Psoas muscle (tissue), 8 donors: ENCODE measurements at places on chromosomes 2 and 18. TPM values are rescaled to one million over a fixed set of nuclear protein-coding genes. Genes with fewer than 3 reads are reported as not detected.

DNA sequence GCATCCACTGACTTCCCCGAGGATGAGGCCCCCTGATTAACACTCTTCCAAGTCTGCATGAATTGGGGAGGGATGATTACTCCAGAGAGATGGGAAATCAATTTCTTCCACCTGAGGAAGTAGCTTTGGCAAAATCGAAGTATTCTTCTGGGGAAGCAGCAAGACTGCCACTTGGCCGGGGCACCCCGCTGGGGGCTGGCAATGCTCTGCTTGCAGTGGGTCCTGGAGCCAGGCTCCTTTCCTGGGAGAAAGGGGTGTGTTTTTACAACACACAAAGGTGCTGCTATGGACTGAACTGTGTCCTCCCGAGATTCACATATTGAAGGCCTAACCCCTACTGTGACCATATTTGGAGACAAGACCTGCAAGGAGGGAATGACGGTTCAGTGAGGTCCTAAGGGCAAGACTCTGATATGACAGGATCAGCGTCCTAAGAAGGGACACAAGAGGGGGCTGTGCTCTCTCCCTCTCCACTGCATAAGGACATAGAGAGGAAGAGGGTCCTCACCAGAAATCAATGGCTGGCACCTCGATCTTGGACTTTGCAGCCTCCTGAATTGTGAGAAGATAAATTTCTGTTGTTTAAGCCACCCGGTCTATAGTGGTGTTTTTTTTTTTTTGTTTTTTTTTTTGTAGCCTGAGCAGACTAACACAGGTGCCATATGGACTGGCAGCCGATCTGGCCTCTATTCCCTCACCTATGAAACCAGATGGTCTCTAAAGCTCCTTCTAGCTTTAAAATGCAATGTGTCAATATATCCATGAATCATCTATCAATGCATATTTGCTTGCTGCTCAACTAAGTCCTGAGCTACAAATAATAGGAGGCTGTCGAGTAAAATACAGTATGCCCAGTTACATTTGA lies 3.6 kb upstream of the SMARCAL1 start:
- no peak for DNase-seq
- peaks cover 6% of the 10 kb centered on the region for H3K4me1 ChIP-seq
- no peaks in the 10 kb centered on the region for H3K36me3 ChIP-seq
- H3K27me3 ChIP-seq: no peaks in the 10 kb centered on the region

- no peaks in the 10 kb centered on the region for H3K36me3 ChIP-seq
- H3K27ac ChIP-seq: no peak overlapping the region
- H3K4me3 ChIP-seq: no peak overlapping the region
- DNase-seq: no peak
Observed at GRCh38 chr18:2538236-2538635, 33.1 kb downstream of the METTL4 start.

DNA sequence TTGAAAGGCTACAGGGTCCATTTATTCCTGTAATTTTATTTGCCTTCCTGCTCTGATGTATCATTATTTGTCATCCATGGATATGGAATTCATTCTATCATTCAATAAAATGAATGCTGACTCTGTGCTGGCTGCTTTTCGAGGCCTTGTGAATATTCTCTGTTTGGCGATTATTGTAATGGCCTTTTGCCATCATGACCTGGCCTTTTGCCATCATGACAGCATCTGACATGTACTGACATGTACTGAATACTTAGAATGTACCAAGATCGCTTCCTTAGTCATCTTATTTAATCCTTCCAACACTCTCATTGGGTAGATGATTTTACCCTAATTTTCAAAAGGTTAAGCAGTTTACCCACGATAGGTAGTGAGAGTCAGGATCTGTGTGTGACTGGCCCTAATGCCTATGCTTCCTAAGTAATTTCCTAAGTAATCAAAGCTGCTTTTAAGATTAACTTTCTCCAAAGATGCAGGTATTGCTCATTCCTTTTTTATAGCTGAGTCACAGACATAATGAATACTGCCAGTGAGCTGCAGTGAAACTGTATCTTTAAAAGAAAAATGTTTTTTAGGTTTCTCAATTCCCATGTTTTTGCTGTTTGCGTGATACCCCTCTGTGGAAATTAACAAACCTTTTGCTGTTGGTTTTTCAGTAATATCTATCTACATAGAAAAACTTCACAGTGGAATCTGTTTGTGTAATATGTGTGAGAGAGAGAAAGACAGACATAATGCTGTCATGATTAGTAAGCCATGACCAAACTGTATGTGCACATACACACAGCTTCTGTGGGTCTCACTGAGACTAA lies 127.8 kb downstream of the CERS6 start:
- H3K4me1 ChIP-seq: peaks cover 15% of the 10 kb centered on the region
- no peaks in the 10 kb centered on the region for H3K36me3 ChIP-seq
- peak; percentile 30 for DNase-seq
- H3K4me3 ChIP-seq: peak overlapping the region; percentile 13

Gene CYP26B1
- total RNA-seq: 2.2 TPM

Gene SPP2
- not detected for total RNA-seq

Gene KRTCAP3
- 2.2 TPM for total RNA-seq

Gene POTEC
- total RNA-seq: not detected

Gene TTC27
- 8.7 TPM for total RNA-seq

Gene SULT1C4
- total RNA-seq: 0.52 TPM

Gene MYO1B
- total RNA-seq: 14.1 TPM
